ENCODE measurements at places on chromosomes 11 and 22. TPM values are rescaled to one million over a fixed set of nuclear protein-coding genes. Genes with fewer than 3 reads are reported as not detected.

The SPECC1L gene
- total RNA-seq, result 16.3 TPM

The MS4A3 gene
- not detected for total RNA-seq

The EXT2 gene
- total RNA-seq, result 58.3 TPM

The SPI1 gene
- not detected for total RNA-seq

The APOBEC3H gene
- not detected for total RNA-seq

The DBX1 gene
- total RNA-seq, result not detected

The MRGPRE gene
- not detected for total RNA-seq

Measured in A549 treated with Mapracorat at 1 μM for 4 hours (cell line).